ENCODE measurements at places on chromosomes 12 and 14. TPM values are rescaled to one million over a fixed set of nuclear protein-coding genes. Genes with fewer than 3 reads are reported as not detected.

Gene KCNMB4
- total RNA-seq: 0.32 TPM

Gene TRPV4
- not detected for total RNA-seq

Gene RNF212B
- total RNA-seq: not detected

Gene CHGA
- total RNA-seq: not detected

Gene TMEM132C
- not detected for total RNA-seq
